ENCODE measurements at places on chromosomes 16 and 17. TPM values are rescaled to one million over a fixed set of nuclear protein-coding genes. Genes with fewer than 3 reads are reported as not detected.
A peak's percentile ranks its signal among the peaks of the same experiment; 100 is the strongest.

- no peak for DNase-seq
Observed at GRCh38 chr17:74603746-74604145, 11.7 kb upstream of the CD300LD start.

DLX3 gene
- total RNA-seq = not detected

DNA sequence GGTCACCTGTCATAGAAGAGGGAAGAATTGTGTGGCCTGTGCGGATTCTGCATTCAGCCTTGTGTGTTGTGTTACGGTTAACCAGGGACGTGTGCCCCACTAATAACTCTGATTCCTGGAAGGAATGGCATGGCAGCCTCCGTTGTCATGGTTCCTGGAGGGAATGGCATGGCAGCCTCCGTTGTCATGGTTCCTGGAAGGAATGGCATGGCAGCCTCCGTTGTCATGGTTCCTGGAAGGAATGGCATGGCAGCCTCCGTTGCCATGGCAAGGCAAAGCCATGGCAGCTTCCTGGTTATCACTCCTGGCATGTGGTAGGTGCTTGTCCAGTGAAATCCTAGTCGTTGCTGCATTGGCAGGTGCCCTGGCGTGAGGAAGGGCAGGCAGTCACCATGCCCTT lies 8.9 kb downstream of the SPG7 start:
- DNase-seq = no peak

- DNase-seq = no peak
Observed at GRCh38 chr16:88769617-88770460, 15.2 kb downstream of the PIEZO1 start.

DNA sequence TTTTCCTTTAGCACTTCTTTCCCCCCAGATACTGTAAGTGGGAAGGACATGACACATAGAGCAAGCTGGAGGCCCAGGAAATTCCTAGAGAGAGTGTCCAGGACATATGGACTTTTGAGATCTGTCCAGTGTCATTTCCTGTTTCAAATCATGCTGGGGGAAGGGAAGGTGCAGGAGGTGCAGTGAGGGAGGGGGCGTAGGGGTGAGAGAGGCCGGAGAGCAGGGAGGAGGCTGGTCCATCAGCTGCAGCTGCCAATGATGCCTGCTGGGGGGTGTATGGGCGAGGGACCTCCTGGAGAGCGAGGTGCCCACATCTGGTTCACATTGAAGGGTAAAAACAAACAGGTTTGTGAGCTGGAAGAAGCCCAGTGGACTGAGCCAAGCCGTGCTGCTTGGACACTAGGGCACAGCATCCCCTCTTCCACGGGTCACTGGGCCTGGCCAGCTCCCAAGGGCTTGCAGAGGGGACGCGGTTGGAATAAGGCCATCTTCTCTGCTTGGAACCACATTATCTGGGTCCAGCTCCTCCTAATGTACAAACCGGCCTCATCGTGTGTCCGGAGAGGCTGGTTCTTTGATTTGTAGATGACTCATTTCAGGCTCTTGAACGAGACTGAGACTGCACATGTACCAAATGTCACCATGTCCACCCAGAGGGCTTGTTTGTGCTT lies 70.4 kb upstream of the SMURF2 start:
- peak; percentile 42 for DNase-seq

- no peak for DNase-seq
Observed at GRCh38 chr16:89084411-89084810, 9.2 kb upstream of the ACSF3 start.

GRCh38 chr17:38353086-38353604 lies 1.5 kb downstream of the SOCS7 start:
- no peak for DNase-seq

CMTR2 gene
- total RNA-seq = 9.4 TPM

NT5M gene
- 12.0 TPM for total RNA-seq

DNA sequence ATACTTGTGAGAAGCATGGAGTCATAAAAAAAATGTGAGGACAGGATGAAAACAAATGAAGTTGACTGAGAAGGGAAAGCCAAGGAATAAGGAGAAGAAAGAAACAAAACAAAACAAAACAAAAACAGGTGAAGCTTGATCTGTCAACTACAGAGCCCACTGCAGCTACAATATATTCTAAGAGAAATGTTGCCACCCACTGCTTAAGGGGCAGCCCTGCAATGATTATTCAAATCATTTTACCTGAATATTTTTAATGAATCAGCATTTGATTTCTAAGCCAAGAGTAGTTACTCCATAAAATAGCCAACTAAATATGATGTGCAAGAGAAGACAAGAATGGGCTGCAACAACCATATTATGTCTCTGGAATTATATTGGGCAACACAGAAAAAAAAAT lies 252.0 kb upstream of the KIF2B start:
- no peak for DNase-seq

DNA sequence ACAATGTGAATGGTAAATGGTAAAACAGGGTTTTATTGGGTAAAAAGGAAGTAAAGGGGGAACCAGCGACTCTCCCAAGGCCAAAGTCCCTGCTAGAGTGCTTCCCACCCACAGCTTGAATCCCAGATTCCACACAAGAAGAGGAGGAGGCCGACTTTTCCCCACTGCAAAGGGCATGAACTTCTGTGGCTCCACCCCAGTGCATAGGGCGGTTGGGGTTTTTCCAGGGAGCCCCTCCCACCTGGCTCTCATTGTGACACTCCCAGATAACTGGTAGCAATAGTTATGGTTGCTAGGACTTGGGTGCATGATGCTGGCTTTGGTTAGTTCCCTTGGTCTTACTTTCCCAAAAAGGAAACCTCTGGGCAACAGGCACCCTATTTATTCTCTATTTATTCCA lies 666.0 kb upstream of the CA10 start:
- DNase-seq = no peak

- DNase-seq = no peak
Observed at GRCh38 chr17:2888326-2888725, 92.1 kb downstream of the RAP1GAP2 start.

DNA sequence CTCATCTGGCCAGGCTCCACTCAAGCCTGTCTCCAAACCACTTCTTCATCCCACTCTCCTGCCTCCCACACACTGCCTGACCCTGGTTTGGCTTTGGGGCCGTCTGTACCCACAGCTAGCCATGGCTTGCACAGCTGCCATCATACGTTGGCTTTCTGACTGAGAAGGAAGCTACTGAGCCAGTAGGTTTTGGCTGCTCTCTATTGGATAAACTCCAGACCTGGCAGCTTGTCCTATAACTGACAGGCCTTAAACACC lies 3.9 kb downstream of the MIF4GD start:
- DNase-seq = no peak

HBQ1 gene
- not detected for total RNA-seq

CD300E gene
- 0.32 TPM for total RNA-seq

DNA sequence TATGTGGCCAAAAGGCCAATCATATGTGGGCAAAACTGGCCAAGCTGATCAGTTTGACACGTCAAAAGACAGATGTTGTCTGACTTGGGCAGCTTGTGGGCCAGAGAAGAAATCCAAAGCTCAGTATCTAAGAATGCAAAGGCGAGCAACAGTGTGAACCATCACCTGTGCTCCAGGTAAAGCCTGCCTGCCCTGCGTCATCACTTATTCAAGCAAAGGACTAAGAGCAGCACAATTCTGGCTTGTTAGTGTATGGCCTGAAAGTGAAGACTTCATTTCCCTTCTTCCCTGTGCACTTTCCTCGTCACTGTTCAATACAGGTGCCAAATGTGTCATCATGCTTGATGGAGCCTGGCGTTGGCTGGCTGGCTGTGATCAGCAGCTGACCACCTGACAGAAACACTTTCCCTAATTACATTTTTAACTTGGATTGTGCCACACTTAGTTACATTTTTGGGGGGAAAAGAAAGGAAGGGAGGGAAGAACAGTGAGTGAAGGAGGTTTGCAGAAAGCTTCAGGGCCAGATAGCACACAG lies 4.7 kb downstream of the FAM20A start:
- no peak for DNase-seq

DNA sequence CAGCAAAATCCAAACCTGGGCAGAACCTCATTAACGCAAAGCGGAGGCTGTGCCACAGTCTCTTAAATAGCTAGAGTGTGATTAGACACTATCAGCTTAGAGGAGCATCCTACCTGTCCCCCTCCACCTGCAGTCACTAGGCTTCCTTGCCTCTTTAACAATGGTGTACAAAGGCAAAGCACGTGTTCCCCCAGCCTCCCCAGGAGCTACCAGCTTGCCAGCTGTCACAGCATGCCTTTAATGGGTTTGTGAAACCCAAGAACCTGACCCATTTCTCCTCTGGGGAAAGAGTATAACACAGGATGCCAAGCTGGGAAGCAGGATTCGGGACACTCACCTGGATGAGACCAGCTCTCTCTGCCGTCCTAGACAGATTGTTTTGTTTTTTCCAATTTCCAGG lies 37.2 kb upstream of the TBX2 start:
- no peak for DNase-seq

- no peak for DNase-seq
Observed at GRCh38 chr17:39132192-39132610, 19.2 kb downstream of the PLXDC1 start.

DNA sequence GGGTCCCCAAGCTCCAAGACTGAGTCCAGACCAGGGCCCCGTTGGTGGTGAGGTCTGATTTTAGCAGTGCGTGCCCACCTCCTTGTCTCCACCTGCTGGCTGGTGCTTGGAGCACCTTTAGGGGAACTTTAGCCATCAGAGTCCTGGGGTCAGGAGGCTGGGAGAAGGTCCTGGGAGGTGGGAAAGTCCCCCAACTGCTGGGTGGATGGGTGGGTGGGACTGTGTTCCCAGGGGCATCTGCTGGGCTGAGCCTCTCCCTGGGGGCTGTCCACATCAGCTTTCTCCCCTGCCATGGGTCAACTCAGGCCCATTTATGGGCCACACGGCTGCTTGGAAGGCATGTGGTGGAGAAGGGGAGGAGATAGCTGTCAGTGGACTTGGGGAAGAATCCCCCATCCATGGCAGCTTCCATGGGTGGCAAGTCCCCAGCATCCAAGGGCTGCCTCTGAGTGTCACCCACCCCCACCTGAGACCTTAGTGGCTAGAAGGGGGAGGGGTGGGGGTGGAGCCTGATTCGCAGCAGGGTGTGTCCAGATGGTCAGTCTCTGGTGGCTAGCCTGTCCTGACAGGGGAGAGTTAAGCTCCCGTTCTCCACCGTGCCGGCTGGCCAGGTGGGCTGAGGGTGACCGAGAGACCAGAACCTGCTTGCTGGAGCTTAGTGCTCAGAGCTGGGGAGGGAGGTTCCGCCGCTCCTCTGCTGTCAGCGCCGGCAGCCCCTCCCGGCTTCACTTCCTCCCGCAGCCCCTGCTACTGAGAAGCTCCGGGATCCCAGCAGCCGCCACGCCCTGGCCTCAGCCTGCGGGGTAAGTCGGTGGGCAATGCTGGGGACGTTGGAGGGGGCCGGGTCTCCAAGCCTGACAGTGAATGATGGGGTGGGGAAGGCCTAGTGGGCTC lies at the start of gene TRPV2:
Gene TRPV2, plus strand, starts transcription at position 541 of the 894 bp plus-strand sequence. CDS start 2,098 bp downstream, outside the sequence.
- peak; percentile 61 for DNase-seq

PFN1 gene
- 145 TPM for total RNA-seq

DNA sequence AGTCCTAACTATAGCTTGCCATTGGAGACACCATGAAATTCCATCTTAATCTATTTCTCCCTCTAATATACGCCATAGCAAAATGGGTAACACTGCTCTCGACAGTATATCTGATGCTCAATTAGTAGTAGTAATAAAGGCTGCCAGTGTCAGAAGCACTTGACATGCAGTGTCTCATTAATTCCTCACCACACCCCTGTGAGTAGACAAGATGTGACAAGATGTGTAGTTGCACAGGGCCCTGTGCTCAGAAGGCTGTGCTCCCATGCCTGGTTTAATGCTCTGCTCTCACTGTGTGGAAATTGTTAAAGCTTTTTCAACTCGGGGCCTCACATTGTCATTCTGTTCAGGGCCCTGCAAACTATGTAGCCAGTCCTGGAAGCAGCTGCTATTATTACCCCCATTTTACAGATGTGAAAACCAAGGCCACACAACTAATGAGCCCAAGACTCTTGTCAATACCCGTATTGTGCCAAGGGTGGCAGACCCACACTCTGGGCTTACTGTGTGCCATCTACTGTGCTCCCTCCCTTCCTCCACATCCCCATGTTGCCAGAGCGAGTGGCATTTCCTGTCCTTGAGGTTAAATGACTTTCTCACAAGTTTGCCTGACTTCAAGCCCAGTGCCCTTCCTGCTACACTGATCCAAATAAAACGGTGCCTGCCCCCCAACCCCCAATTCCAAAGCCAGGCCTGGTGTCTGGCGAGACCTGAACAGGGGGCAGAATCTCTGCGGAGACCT lies 287.3 kb upstream of the CCL2 start:
- DNase-seq = no peak

CD300H gene
- not detected for total RNA-seq

GRCh38 chr16:87407511-87408112 lies 15.5 kb downstream of the MAP1LC3B start:
- DNase-seq = peak; percentile 51

GRCh38 chr16:4957420-4957719 lies 760 bp upstream of the SEC14L5 start:
- DNase-seq = no peak

GRCh38 chr16:66752379-66752778 lies 970 bp upstream of the DYNC1LI2 start:
- no peak for DNase-seq

MT1H gene
- not detected for total RNA-seq

GRCh38 chr16:76766538-76766937 lies 424.5 kb upstream of the MON1B start:
- no peak for DNase-seq

DNA sequence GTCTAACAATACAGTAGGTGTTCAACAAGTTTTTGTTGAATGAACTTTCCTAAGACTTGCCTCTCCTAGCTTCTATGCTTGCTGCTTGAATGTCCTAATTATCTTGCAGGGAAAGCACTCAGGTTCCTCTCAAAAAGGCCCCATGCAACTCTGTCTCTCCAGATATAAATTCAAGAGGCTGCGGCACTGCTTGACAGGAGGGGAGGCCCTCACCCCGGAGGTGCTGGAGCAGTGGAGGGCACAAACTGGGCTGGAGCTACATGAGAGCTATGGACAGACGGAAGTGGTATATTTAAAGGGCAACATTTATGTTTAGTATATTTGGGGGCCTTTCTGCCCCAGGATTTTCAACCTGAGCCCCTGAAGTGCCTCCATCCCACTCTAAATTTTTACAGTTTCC lies 14.4 kb downstream of the THUMPD1 start:
- DNase-seq = no peak

RNF112 gene
- total RNA-seq = 1.4 TPM

CCL8 gene
- total RNA-seq = 1.00 TPM

ASGR1 gene
- total RNA-seq = not detected

DNA sequence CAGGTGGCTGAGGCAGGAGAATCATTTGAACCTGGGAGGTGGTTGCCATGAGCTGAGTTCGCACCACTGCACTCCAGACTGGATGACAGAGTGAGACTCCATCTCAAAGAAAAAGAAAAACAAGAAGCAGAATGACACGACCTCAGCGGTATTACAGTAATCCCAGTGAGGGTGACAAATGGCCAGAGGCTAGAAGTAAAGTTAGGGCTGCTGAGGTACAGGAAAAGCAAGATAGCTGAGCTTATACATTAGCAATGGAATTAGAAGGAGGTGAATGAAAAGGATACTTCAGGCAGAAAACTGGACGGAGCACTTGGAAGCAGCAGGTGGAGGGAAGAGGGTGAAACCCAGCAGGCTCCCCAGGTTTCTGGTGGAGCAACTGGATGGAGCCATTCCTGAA lies 26.1 kb upstream of the AMZ2 start:
- DNase-seq = no peak
